ENCODE measurements at places on chromosomes 5 and 9.

- DNase-seq = no peak
These were observed 928 bp upstream of the PCDHGC4 start for GRCh38 chr5:141483902-141484301.

DNA sequence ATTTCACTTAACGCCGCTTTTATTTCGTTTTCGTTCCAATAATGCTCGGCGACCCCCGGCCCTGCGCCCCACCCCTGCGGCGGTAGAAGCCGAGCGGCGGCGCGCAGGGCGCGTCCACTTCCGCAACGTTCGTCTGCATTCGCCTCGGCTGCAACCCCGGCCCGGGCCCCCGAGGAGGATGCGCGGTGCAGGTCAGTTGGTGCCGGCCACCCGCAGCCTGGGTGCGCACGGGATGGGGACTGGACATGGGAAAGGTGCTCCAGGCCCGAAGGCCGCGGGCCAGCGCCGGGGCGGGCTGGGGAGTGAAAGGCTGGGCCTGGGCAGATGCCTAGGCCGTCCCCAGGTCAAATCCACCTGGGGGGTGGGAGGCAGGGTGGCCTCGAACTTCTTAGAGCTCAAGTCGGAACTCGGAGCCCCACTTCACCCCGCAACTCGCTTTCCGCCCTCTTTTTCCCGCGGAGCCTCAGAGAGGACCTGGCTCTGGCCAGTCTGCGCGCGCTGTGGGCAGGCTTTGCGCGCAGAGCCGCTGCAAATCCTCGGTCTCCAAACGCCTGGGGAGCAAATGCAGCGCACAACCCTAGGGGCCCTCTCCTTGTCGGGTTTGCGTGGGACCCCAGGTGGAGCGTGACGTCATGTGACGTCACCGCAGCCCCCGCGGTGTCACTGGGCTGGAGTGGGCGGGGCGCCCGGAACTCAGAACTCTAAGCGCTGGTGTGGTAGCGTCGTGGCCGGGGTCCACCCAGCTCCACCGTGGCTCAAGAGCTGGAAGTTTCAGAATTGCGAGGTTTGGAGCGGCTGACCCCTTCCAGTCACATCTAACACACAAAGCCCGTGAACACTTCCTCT, 3.3 kb downstream of the TLX3 start:
- no peak for DNase-seq

DNA sequence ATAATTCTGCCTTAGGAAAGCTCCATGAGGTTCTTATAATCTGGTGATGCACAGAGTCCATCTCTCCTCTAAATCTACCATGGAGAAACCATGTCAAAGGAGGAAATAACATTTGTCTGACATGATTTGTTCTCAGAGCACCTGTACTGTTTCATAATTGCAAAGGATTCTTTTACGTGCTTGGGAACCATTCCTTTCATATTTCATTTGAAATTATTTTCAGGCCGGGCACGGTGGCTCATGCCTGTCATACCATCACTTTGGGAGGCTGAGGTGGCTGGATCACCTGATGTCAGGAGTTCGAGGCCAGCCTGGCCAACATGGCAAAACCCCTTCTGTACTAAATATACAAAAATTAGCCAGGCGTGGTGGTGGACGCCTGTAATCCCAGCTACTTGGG, 65.4 kb downstream of the UGCG start:
- no peak for DNase-seq

- no peak for DNase-seq
These were observed 147.5 kb upstream of the PIK3R1 start for GRCh38 chr5:68067976-68068603.

DNA sequence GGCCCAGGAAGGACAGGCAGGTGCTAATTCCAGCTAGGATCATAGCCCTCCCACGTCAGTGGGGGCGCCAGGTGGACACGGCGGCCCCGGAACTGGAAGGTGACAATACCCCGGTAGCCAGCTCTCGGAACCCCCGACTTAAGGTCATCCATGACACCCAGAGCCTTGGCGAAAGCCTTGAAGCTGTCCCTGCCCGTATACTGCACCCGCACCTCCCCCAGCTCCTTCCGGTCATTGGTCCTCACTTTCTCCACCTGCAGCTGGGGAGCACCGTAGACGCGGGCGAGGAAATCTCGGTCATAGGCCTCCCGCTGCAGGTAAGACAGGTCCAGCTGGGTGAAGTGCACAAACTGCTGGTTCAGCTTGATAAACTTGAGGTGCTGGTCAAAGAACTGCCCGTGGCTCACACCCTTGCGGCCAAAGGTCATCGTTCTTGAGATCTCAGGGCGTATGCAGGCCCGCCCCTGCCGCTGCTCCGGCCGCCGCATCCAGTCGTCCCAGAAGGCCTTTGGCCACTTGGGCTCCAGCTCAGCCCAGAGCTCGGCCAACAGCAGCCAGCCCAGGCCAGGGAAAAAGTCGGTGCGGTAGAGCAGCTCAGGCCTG, 10.9 kb downstream of the MGAT1 start:
- DNase-seq = no peak

GRCh38 chr9:120505186-120505585, 74.8 kb downstream of the CDK5RAP2 start:
- no peak for DNase-seq

GRCh38 chr9:11045589-11045988, 432.8 kb upstream of the PTPRD start:
- no peak for DNase-seq

- no peak for DNase-seq
These were observed 48.4 kb upstream of the EPB41L4A start for GRCh38 chr5:112467485-112467884.

- no peak for DNase-seq
These were observed 391.3 kb downstream of the SLCO4C1 start for GRCh38 chr5:101904736-101905135.

GRCh38 chr9:72043576-72043975, 16.8 kb downstream of the C9orf57 start:
- DNase-seq = no peak

Data from common myeloid progenitor, CD34-positive (primary cell).